ENCODE measurements at places on chromosomes 3 and 15. TPM values are rescaled to one million over a fixed set of nuclear protein-coding genes. Genes with fewer than 3 reads are reported as not detected.

DNA sequence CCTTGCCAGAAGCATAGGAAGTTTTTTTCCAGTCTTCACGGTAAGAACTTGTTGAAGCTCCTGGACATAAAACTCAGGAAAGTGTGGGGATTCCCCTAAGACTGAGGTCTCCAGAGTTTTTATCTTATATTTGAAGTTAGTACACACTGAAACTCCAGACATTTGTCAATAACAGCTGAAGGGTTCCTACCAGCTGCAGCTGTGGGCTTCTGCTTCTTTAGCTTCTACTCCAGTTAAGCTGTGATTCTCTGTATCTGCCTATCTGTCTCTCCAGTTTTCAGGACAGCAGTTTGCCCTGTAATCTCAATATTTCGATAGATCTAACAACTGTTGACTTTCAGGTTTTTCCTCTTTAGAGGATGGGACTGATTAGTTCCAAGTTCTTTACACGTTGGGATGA, 966.0 kb upstream of the SEMA6D start:
- DNase-seq, result no peak
- H3K36me3 ChIP-seq, result no peaks in the 10 kb centered on the region
- no peaks in the 10 kb centered on the region for H3K27me3 ChIP-seq
- H3K27ac ChIP-seq, result no peak overlapping the region

DNA sequence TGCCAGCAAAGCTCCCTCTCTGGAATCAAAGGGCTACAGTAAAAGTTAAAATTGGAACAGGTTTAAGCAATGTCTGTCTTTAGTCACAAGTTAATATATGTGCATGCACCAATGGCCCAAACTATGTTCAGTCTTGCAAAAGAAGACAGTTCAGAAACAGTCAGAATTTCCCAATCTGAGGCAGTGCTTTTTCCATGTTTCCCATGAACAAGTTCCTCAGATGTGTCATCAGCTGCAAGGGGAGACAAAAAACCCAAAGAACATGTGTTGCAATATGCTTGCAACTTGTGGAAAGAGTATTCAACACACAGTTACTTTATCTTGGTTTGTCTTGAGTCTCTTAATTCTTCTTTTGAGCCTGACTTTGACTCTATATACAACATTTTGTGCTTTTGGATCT, 148.4 kb downstream of the USP13 start:
- H3K36me3 ChIP-seq, result no peaks in the 10 kb centered on the region
- H3K4me1 ChIP-seq, result peaks cover 19% of the 10 kb centered on the region
- no peak overlapping the region for H3K27ac ChIP-seq
- DNase-seq, result no peak

The CAMKV gene
- total RNA-seq, result not detected

DNA sequence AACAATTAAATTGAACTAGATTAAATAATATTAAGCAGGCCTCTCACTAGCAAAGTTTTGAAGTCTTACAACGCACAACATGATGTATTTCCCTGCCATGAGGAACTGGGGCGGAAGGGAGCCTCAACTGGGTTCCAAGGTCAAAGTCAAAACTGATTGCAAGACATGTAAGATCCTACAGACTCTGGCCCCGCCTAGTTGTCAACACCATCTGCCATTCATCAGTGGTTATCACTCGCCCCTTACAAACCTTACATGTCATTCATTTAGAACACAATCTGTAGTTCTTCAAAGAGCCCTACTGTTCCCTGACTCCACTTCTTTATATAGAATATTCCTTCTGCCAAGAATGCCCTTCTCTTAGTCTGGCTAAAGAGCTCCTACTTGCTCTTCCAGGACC, 10.0 kb downstream of the ATP13A3 start:
- H3K27ac ChIP-seq, result no peak overlapping the region
- peaks cover 28% of the 10 kb centered on the region for H3K4me1 ChIP-seq
- H3K27me3 ChIP-seq, result no peaks in the 10 kb centered on the region
- DNase-seq, result no peak
- no peak overlapping the region for H3K4me3 ChIP-seq
- H3K36me3 ChIP-seq, result no peaks in the 10 kb centered on the region

Data from osteocyte (in vitro differentiated cells).